ENCODE measurements at places on chromosomes 11 and 22.

- no peak for DNase-seq
Observed at GRCh38 chr11:45252134-45252856, 33.8 kb downstream of the SYT13 start.

DNA sequence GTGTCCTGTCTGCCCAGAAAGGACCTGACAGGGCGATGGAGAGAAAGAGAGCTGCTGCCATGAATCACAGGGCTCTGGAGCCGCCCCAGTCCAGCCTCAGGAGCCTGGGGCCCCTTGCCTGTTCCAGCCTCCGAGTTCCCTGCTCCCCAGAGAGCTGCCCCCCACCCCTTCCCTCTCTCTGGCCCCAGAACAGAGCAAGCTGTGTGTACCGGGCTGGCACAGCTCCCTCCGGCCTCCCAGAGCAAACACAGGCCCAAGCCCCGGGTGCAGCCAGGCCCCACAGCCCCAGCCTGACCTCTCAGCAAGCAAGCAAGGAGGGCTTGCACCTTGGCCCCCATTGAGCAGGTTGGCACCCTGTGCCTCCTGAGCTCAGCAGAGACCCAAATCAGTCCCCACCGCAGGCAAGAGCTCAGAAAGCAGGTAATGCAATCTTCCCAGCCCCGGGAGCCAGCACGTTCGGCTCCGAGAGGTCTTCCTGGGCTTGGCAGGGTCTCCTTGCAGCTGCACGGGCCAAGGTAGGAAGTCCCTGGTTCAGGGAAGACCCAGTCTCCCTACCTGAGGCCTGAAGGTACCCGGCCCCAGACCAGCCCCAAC, 1.4 kb downstream of the PACSIN3 start:
- no peak for DNase-seq

DNA sequence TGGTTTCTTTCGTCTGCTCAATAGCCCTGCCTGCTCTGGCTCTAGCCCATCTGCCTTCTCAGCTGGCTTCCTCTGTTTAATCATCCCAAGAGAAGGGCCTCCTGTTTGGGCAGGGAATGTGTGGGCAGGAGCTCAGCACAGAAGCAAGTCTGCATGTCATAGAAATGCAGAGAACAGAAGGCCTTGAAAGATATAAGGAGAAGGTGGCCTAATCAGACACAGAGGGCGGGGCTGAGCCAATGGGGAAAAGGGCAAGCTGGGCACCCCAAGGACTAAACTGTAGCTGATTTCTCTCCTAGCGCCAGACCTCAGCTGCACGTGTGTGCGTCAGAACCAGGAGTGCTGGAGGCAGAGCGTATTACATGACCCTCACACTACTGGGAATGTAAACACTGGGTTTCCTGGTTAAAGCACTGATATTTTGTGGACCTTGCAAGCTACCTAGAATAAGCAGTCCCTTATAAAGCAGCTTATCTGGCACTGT, 7.6 kb upstream of the CCKBR start:
- no peak for DNase-seq

DNA sequence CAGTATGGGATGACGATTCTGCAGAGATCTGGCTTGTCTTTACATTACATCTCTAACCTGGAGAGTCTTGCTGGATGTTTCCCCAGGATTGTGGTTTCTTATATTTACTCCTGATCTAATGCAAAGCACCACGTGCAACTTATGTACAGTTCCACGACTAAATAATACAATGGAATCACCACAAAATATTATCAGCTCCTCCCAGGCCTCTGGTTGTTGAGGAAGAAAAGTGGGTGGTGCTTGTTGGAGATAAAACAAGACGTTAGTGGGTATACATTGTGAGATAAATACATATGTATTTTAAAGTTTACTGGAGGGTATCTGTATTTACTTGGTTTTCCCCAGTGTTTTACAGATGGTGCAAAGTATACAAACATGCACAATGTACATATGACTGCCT, 569.7 kb downstream of the NTM start:
- no peak for DNase-seq

- DNase-seq = no peak
Observed at GRCh38 chr22:35661464-35661863, 13.2 kb downstream of the APOL6 start.

DNA sequence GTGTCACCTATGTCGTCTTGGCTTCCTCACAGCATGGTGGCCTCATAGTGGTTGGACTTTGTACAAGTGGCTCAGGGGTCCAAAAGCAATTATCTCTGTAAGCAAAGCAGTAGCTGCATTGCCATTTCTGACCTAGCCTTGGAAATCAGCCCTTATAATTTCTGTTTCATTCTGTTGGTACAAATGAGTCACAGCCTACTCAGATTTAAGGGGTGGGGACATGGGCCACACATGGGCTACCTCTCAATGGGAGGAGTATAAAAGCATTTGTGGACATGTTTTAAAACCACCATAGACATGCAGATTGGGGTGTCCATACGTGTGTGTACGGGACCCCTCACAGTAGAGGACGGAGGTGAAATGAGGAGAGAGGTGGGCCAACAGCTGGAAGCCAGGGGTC, 41.6 kb downstream of the CHRDL2 start:
- DNase-seq = no peak

- DNase-seq = no peak
Observed at GRCh38 chr11:69674267-69674885, 777 bp downstream of the LTO1 start.

DNA sequence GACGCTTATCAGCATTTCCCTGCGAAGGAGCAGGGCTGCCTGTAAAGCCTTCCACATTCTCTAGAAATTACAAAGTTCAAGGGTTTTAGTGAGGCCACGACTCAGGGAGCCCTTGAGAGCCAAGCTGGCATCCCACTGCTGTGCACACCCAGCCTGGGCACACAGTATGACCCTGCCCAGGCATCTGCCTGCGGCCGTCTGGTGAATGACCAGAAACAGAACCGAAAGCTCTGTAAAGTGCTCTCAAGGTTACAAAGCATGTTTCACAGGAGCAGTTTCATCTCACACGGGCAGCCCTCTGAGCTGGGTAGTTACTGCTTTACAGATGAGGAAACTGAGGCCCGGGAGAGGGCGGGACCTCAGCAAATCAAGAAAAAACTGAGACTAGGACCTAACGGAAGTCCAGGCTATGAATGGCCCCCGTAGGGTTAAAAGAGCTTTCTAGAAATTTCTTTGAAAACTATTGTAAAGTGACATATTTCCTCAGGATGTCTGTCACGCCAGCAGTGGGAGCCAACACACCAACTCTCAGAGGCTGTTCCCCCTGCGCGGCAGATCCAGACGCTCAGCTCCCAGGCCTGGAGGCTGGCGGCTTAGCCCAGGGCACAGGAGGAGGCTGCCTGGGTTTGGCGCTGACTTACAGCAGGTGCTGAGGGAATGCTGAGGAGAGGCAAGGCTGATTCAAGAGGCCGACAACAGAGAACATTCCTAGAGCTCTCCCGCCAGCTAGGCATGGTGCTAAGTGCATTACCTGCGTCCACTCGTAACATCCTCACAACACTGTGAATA, 7.7 kb upstream of the TCF20 start:
- DNase-seq = no peak

- no peak for DNase-seq
Observed at GRCh38 chr11:65295001-65295400, 19.7 kb upstream of the CDC42EP2 start.

DNA sequence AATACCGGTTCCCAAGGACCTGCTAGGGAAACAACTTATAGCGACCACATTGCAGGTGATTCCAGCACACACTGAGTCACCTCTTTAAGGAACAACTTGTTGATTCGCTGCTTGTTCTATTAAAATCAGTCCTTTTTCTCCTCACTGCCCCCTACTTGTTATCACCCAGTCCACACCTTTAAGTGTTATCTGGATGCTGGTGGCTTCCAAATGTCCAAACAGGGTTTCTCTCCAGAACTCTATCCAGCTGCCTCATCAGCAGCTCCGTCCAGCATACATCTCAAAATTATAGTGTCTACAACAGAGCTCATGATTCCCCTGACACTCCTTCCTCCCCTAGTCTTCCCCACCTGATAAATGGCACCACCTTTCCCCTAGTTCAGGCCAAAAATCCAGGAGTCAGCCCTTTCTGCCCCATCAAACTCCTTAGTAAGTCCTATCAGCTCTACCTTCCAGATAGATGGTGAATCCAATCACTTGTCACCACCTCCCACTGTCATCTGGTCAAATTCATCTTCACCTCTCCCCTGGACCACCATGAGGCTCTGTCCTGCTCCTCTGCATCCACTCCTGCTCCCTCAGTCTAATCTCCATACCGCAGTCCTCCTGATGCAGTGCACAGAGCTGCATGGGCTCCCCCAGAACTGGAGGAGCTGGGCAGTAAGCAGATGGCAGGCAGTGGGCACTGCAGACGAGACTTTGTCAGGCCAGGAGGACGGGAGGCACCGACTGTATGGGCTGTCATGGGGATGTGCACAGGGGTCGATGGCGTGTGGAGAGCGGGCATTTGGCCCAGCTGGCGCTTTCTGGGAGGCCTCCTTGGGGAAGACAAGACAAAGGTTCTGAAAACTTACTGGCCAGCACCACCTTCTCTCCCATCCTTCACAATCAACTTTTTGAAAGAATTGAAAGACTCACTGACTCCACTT, 19.3 kb downstream of the IL10RA start:
- DNase-seq = no peak

DNA sequence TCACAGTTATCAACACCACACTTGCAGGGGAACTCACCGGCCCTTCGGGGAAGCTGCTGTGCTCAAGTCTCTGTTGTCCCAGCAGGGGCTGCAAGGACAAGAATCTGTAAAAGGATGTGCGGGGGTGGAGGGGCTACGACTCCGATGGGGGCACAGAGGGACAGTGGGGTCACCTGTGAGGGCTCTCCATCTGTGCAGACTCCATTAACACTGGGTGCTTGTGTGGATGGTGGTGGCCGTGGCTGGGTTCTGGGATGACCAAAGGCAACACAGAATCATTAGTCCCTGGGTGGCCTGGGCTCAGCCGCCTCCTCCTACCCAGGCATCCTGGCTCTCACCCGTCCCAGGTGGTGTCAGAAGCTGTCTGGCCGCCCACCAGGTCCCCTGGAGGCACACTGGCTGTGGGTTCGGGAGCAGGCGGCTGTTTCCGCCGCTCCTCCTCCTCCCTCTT, 10.2 kb upstream of the RBM4B start:
- DNase-seq = no peak

- DNase-seq = no peak
Observed at GRCh38 chr22:27842201-27842600, 40.6 kb upstream of the MN1 start.

DNA sequence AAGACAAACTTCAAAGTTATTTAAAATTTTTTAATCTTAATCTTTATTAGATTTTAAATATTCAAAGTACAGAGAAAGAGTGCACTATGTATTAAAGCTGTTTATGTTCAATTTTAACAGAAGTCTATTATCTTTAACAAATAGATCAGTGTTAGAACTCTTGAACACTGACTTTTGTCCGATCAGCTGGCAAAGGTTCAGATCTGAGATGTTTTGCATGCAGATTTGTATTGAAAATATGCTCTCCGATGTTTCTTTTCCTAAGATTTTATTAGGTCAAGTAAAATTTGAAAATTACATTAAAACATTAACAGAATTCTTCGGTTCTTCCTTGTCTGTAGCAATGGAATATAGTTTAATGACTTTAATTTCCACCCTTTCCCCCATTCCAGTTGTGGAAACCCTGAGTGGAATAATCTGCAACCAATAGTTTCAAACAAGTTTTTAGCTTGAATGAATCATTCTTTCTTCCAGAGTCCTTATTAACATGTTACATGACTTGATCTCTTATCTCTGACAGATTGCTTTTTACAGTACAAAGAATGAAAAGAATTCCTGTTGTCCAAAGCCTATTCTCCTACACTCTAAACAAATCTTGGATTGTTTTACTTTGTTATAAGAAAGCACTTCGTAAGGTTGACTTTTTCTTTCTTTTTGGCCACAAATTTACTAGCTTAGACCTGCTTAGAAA, 11.4 kb upstream of the TCP11L1 start:
- no peak for DNase-seq

GRCh38 chr11:116984186-116984585, 114.0 kb downstream of the SIK3 start:
- DNase-seq = no peak

- no peak for DNase-seq
Observed at GRCh38 chr11:3879967-3880542, 24.6 kb downstream of the STIM1 start.

GRCh38 chr11:121886996-121887395, 229.0 kb downstream of the BLID start:
- DNase-seq = no peak

DNA sequence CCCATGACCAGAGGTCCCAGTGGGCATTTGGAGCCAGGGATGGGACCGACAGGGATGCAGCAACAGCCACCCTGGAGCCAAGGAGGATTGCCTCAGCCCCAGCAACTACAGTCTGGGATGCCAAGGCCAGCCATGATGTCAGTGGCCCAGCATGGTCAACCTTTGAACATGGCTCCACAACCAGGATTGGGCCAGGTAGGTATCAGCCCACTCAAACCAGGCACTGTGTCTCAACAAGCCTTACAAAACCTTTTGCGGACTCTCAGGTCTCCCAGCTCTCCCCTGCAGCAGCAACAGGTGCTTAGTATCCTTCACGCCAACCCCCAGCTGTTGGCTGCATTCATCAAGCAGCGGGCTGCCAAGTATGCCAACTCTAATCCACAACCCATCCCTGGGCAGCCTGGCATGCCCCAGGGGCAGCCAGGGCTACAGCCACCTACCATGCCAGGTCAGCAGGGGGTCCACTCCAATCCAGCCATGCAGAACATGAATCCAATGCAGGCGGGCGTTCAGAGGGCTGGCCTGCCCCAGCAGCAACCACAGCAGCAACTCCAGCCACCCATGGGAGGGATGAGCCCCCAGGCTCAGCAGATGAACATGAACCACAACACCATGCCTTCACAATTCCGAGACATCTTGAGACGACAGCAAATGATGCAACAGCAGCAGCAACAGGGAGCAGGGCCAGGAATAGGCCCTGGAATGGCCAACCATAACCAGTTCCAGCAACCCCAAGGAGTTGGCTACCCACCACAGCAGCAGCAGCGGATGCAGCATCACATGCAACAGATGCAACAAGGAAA, 27.3 kb upstream of the L3MBTL2 start:
- DNase-seq = no peak

DNA sequence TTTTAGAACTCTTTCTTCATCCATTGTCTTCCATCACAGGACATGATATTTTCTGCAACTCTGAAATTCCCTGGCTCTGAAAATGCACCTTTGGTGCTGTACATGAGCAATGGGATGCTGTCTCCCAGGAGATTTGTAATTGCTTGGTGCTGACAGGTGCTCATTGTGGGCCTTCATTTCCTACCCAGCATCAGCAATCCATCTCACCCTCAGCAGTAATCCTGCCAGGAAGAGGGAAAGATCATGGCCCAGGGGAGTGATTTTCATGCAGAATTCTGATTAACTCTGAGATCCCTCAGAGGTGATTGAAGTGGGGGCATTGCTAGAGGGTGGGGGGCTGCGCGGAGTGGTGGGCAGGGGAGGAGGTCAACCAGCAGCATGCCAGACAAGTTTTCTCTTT, 651.7 kb downstream of the NELL1 start:
- no peak for DNase-seq

GRCh38 chr22:37269936-37270678, 12.2 kb upstream of the CYTH4 start:
- peak; percentile 28 for DNase-seq

- no peak for DNase-seq
Observed at GRCh38 chr22:44448271-44448830, 49.7 kb downstream of the RTL6 start.

GRCh38 chr11:71387200-71387599, 61.0 kb downstream of the DHCR7 start:
- DNase-seq = no peak

GRCh38 chr22:25716637-25717036, 25.4 kb upstream of the MYO18B start:
- no peak for DNase-seq

All from central memory CD4-positive, alpha-beta T cell (primary cell).